ENCODE measurements at places on chromosomes 1 and 21. TPM values are rescaled to one million over a fixed set of nuclear protein-coding genes. Genes with fewer than 3 reads are reported as not detected.

Gene C4BPA
- not detected for total RNA-seq

Gene PERM1
- not detected for total RNA-seq

Gene UBXN10
- total RNA-seq: 0.24 TPM

Gene LRRC53
- total RNA-seq: not detected

Gene NBPF1
- total RNA-seq: 11.8 TPM

Gene IKBKE
- 15.2 TPM for total RNA-seq

Gene BRINP2
- total RNA-seq: not detected

Data from tracheal epithelial cell (primary cell).